ENCODE measurements at places on chromosomes 16 and 17.

DNA sequence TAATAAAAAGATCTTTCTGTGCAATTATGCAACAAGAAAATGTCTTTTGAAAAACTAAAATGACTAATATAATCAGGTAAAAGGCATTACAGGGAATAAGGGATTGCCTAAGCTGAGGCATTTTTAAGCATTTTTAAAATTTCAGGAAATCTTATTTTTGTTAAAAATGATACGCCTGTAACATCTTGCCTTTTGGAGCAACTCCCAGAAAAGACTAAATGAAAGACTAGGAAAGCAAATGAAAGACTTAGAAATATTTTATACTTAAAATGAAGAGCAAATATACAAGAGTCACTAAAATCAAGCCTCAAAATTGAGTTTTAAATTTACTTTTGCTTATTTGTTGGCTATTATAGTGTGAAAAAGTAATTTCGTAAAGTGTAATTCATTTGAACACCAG is 55.8 kb downstream of the DUSP14 start:
- DNase-seq, result no peak

DNA sequence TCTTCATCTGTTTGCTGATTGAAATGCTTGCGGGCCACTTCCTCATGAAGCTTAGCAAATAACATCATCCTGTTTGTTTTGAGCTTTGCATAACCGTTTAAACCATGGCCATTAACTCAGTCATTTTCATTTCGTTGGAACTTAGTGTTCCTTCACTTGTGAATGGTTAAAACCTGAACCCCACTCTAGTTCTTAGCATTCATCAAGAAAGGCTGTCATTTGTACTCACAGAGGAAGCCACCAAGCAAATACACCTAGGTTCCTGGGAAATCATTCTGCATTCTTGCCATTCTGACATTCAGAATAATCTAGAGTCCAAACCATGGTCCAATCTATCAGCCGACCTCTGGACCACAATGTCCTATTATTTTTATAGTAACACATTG is 8.4 kb upstream of the TAT start:
- no peak for DNase-seq

DNA sequence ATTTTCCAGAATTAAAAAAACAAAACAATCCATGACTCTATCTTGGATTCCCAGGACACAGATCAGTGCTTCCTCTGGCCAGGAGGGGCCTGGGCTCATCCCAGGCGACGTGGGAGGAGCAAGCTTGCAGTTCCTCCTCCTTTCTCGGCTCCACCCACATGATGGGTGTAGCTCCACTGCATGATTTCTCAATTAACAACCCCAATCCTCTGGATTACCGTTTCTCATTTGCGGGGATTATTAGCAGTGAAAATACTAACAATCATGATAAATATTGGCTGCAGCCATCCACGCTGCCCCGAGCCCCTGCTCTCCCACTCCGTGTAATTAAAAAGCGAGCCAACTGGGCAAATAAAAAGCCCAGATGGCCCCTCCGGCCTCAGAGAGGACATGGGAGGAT is 46.4 kb upstream of the SDK2 start:
- DNase-seq, result no peak

DNA sequence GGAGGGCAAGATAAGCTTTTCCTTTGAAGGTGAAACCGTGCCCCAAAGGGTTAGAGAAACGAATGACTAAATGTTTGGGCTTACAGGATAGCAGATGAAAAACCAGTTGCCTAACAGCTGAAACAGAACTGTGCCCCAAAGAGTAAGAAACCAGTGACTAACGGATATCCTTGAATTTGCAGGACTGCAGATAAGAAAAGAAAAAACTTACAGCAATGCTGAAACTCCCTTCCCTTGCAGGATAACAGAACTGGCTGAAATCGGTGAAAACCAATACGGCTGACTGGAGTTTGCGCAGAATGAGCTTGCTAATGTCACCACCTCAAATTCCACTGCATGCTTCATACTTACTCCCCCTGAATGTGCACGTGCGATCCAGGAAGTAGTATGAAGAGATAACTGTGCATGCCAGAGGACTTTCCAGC is 175.2 kb upstream of the NLRP1 start:
- peak; percentile 64 for DNase-seq

- DNase-seq, result no peak
Observed at GRCh38 chr17:58534331-58534730, 19.9 kb upstream of the MTMR4 start.

- no peak for DNase-seq
Observed at GRCh38 chr17:76659928-76660655, 16.5 kb upstream of the ST6GALNAC1 start.

DNA sequence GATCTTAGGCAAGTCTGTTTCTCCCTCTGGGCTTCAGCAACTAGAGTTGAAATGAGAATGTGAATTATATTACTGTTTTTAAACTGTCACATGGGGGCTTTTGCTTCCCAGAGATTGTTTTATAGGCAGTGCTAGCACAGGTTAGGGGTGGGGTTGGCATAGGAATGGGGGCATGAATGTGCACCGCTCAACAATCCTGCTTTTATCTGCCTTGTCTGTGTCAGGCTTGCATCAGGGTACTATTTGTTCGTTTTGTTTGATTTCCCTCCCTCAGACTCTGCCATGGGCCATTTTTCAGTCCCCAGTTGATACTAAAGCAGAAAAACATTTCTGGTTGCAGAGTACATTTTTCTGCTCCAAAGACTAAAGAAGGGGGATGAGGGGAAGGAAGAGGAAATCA is 34.6 kb upstream of the IRX6 start:
- no peak for DNase-seq

DNA sequence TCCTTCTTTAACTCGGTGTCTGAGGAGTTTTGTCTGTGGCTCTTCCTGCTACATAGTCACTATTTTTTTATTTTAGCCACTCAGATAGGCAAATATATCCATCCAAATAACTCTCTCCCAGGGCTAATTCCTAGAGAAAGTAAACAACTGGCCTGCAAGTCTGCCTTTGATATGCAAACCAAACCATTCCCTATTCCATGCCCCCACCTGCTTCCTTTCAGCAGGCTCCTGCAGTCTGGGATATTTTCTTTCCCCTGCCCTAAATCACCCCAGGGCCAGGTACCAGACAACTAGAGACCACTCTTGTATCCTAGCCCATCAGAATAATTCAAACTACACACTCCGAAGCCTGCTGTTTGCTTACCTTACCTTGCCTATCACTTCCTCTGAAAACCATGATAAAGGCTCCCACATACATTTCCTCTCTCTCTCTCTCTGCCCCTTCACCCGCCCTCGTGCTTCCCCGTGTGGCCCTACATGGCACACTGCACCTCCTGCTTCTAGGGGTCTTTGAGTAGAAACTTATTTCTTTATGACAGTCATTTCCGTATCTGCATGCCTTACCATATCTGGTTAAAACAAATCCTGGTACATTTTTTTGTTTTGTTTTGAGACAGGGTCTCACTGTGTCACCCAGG is 8.3 kb downstream of the CD300H start:
- no peak for DNase-seq
